ENCODE measurements at places on chromosomes 11 and 22. TPM values are rescaled to one million over a fixed set of nuclear protein-coding genes. Genes with fewer than 3 reads are reported as not detected.

LARGE2 gene
- total RNA-seq = not detected

- DNase-seq = no peak
These were observed 9.1 kb upstream of the PSMA1 start for GRCh38 chr11:14529321-14529720.

- DNase-seq = no peak
These were observed 223.4 kb downstream of the FAM76B start for GRCh38 chr11:95566211-95566610.

GRCh38 chr22:37248251-37248650, 4.2 kb upstream of the RAC2 start:
- DNase-seq = no peak

- DNase-seq = no peak
These were observed 236.6 kb upstream of the ANO3 start for GRCh38 chr11:26095340-26095739.

SHANK2 gene
- total RNA-seq = 13.3 TPM

DNA sequence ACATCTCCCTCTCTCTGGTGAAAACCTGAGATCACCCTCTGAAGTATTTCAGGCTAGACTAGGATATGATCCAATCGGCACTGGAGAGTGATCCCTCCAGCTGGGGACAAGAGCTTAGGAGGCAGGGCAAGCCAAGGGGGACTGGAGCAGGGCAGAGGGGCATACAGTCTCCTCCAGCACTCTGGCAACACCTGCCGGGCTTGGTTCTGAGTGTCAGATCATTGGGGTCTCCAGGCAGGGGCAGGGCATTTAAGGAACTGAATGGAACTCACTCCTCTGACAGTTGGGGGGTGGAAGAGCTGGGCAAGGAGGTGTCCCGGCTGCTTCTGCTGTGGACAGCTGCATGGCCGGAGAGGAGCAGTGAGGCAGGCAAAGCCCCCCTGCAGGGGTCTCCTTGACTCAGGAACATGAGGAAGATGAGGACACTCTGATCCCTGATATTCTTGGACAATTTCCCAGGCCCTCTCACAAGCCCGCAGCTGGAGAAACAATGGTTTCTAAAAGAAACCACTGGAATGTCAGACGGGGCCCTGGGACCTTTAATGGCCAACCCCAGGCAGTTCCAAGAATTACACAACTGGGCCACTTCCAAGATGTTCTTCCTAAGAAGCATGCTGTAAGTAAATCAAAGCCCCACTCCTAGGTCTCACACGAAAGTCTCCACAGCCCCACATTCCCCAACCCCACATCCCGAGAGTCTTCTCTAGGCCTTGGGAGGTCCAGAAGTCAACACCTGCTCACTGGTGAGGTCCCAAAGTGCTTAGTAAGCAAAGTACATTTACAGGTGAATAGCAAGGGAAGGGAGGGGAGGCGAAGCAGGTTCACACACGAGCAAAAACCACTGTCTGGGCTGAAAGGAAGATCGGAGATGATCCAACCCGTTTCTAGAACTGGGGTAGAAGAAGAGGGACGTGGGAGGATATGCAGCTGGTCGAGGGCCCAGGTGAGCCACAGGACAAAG, 1.2 kb upstream of the CCDC86 start:
- peak; percentile 76 for DNase-seq

DNA sequence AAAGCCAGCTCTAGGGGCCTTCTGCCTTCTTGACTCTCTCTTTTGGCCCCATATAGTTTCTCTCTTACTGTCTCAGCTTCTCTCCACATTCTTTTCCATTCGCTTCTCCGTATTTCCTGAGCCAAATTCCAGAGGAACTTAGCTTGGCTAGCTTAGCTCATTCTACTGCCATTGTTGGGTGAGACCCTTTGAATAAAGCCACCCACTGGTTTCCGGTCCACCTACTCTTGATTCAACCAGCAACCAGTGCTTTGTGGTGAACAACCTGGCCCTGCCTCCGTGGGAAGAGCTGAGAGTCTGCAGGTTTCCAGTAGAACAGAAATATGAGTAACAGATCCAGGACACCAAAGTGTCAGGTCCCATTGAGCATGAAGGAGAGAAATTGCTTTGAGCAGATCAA, 81.3 kb upstream of the ARHGAP20 start:
- DNase-seq = no peak

GRCh38 chr11:69948256-69949141, 129.3 kb upstream of the FGF3 start:
- DNase-seq = no peak

DNA sequence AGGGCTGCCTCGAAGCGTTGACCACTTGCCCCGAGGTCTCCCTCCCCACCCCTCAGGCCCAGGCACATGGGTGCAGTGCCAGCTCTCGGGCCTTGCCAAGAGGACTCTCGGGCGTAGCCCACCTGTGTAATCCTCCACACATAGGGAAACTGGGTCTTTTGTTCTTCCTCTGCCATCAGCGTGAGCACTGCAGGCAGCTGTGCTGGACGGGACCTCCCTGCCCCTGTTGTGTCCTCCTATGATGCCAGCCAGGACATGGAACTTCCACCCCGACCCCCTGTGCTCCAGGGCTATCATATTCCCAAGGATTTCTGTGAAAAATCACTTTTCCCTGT, 66.4 kb downstream of the PARVB start:
- DNase-seq = peak; percentile 53

DNA sequence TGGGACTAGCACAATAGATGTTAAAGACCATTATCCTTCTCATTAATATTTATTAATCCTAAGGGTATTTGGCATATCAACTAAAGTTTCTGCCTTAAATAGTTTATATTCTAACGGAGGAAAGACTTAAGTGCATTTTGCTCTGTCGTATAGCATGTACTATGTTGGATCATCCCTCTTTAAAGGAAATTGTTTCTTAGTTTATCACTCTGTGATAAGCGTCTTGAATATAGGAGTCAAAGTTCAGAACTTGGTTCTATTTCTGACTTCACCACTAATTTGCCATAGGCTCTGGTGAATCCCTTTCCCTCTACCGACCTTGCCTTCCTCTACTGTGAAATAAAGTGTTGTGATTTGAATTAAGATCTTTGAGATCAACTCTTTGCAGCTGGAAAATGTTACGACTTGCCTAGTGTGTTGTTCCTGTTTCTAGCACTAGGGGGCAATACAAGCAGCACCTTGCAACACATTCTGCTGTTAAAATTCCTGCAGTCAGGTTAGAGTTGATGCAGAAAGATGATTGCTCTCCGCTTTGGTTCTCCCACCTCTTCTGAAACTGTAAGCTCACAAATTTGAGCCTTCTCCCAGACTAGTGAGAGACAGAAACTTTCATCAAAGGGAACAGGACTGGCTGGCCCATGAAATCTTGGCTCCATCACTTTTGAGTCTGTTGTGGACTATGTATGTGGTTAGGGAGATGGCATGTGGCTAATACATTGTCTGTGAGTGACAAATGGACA, 27.8 kb upstream of the ZNRF3 start:
- DNase-seq = peak; percentile 68
